Breast epithelium (tissue), 4 donors: ENCODE measurements at places on chromosomes 3 and 15.

GRCh38 chr15:85482894-85483293, 102.5 kb downstream of the AKAP13 start:
- peak overlapping the region; percentile 65 for H3K27ac ChIP-seq
- DNase-seq, result no peak
- H3K27me3 ChIP-seq, result no peaks in the 10 kb centered on the region
- no peak overlapping the region for H3K4me3 ChIP-seq

GRCh38 chr3:153621953-153622352, 459.9 kb downstream of the RAP2B start:
- DNase-seq, result no peak
- no peaks in the 10 kb centered on the region for H3K4me1 ChIP-seq
- no peak overlapping the region for H3K4me3 ChIP-seq
- H3K36me3 ChIP-seq, result no peaks in the 10 kb centered on the region

- no peaks in the 10 kb centered on the region for H3K27me3 ChIP-seq
- no peaks in the 10 kb centered on the region for H3K4me1 ChIP-seq
- no peak for DNase-seq
Measured at GRCh38 chr3:79690072-79690471, 77.7 kb downstream of the ROBO1 start.

DNA sequence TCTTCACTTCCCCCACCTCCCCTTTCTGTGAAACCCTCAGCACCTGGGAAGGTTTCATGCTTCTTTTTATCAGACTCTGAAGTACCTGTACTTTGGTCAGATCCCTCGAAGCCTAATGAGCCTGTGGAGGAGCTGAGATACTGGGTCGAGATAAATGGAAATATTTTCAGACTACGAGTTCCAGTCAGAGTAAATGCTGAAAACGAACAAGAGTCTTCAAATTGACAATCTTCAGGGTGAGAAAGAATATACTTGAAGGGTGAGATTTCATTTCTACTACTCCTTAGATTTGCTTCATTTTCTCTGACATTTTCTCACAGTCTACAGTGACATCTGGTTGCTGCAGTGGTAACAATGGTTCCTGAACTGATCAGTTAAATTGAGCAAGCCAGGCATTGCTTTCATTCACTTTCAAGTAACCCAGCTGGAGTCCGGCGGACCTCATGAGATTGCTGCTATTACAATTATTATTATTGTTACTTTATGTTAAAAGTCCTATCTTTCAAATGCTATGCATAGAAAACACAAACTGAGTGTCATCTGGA, 337.2 kb downstream of the VGLL3 start:
- H3K4me3 ChIP-seq, result no peak overlapping the region
- H3K36me3 ChIP-seq, result no peaks in the 10 kb centered on the region
- DNase-seq, result no peak
- H3K27ac ChIP-seq, result no peak overlapping the region
- no peaks in the 10 kb centered on the region for H3K27me3 ChIP-seq

GRCh38 chr3:129502641-129503408, 25.6 kb upstream of the RHO start:
- no peak for DNase-seq
- H3K36me3 ChIP-seq, result no peaks in the 10 kb centered on the region
- no peak overlapping the region for H3K4me3 ChIP-seq
- peaks cover 10% of the 10 kb centered on the region for H3K4me1 ChIP-seq
- no peak overlapping the region for H3K27ac ChIP-seq
- H3K27me3 ChIP-seq, result no peaks in the 10 kb centered on the region

DNA sequence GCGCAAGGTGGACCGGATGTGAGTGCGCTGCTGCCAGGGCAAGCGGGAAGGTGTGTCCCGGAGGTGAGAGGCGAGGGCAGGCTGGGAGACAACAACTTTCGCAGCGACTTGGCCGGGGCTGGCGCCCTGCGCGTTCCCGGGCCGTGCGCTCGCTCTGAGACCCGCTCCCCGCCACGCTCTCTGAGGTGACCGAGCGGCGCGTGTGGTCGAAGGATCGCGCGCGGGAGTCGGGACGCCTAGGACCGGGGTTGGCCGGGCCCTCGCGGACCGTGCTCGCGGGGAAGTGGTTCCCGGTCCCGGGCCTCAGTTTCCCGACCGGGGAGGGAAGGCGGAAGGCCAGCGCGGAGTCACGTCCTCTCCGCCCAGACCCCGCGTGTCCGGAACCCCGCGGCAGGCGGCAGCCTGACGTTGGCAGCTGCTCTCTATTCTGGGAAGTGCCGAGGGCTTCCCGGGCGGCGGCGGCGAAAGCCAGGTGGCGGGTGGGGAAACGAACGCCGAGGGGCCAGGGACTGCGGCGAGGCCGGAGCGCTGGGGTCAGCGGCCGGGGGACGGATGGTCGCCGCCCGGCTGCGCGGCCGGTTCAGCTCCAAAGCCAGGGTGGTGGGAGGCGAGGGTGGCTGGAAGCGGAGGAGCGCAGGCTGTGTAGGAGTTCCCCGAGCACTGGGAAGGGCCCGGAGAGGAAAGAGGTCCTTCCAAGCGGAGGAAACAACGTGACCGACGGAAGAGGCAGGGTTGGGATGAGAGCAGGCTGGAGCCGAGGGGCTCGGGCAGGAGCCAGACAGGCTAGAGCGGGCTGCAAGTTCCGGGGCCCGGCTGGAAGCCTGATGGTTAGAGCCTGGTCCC, 1.0 kb upstream of the IGF2BP2 start:
- peak overlapping the region; percentile 85 for H3K27ac ChIP-seq
- H3K4me1 ChIP-seq, result peaks cover 2% of the 10 kb centered on the region
- peak overlapping the region; percentile 62 for H3K4me3 ChIP-seq
- H3K27me3 ChIP-seq, result peaks cover 43% of the 10 kb centered on the region

DNA sequence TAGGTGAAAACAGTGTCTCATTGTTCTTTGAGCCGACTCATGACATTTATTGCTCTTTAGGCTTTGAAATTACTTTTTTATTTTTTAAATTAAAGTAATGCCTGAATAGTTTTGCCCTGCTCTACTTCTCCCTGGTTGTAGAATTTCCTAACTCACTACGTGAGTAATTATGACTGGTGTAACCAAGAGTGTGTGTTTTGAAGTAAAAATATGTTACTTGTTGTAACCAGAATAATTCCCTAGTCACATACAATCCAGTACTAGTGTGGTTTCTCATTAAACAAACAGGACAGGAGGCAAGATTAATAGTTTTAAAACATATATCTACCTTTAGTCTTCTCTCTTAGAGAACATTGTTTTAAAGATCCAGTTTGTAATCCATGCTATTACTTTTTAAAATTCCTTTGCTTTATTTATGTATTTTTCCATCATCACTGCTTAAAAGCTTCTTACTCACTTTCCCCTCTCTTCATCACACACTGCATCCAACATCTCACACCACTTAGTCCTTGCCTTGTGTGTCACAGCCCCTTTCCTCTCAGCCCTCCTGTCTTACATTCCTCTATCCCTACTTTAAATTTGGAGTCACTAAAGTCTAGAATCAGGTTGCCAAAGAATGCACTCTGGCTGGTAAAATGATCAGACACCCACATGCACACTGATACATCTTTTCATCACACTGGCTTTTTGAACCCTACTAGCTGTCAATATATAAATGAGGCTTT, 219.7 kb downstream of the WNT5A start:
- H3K27me3 ChIP-seq, result peaks cover 4% of the 10 kb centered on the region
- H3K4me1 ChIP-seq, result no peaks in the 10 kb centered on the region
- DNase-seq, result no peak
- no peak overlapping the region for H3K4me3 ChIP-seq

- H3K4me3 ChIP-seq, result no peak overlapping the region
- H3K27me3 ChIP-seq, result no peaks in the 10 kb centered on the region
- no peak for DNase-seq
Measured at GRCh38 chr3:64055076-64055475, 31.8 kb upstream of the PSMD6 start.

DNA sequence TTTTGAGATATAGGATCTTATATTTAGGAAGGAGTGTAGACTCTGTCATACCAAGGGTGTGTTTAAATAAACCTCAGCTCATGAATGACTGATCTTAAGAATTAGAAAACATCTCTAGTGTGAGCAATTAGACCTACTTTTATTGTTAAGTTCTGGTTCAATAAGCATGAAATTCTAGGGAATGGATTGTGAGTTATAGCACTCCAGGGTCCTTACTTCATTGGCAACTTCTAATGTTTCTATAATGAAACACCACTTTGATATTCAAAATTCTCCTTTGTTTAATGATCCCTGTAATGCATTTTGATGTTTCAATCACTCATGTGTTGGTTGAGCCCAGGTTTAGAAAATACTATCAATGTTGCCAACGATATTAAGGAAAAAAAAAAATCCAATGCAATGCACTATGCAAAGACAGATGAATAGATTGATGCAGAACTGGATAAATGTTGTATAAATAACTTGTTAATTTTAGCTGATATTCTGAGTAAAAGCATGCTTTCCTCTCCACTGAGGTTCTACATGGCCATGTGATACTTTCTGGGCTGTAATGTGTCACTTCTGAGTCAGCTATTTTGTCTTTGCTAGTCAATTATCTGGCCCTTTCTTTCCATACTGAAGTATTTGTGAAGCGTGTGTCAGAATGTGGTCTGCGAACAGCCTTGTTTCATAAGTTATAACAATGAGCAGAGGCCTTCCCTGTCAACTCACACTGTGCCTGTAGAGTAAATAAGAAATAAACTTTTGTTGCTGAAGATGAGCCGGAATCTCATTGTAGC, 1035.9 kb downstream of the PLOD2 start:
- H3K27me3 ChIP-seq, result no peaks in the 10 kb centered on the region
- H3K4me3 ChIP-seq, result no peak overlapping the region
- no peak overlapping the region for H3K27ac ChIP-seq
- no peak for DNase-seq
- H3K4me1 ChIP-seq, result no peaks in the 10 kb centered on the region
- no peaks in the 10 kb centered on the region for H3K36me3 ChIP-seq

DNA sequence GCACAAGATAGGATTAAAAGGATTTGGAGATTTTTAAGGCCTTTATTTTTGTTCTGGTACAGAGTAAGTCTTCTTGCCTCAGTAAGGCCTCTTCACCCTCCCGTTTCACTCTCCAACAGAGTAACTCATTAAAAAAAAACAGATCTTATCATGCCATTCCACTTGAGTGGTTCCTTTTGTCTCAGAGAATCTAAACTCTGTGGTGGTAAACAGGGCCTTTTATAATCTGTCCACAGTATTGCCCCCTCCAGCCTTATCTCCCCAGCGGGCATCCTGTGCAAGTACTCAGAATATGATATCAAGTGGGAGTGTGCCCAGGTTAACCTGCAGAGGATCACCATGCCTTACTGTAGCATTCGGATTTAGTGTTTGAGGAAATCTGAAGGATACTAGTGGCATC, 20.3 kb upstream of the ATOSA start:
- H3K27me3 ChIP-seq, result no peaks in the 10 kb centered on the region
- H3K27ac ChIP-seq, result no peak overlapping the region
- H3K4me3 ChIP-seq, result no peak overlapping the region
- no peaks in the 10 kb centered on the region for H3K4me1 ChIP-seq

DNA sequence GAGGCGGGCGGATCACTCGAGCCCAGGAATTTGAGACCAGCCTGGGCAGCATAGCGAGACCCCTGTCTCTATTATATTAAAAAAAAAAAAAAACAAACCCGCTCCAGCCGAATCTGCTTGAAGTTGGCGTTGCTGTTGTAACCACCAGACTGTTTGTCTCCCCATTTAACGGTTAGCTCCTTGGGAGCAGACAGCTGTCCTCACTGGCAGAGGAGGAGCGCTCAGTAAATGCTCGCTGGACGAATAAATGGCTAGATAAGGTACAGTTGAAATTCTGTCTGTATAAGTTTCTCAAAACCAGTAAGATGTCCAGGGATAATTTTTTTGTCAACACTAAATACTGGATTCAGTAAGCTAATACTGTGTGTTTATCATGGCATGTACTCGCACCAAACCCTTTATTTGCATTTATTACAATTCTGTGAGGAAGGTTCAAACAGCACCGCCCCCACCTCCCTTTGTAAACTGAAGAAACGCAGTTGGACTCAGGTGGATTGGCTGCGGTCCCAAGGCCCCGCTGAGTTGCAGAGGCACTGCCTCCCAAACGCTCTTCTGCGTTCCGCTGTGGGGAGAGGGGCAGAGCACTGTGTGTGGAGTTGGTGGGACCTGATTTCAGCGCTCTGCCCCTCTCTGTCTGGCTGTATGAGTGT, 1.1 kb downstream of the RCCD1 start:
- DNase-seq, result no peak
- peaks cover 3% of the 10 kb centered on the region for H3K4me1 ChIP-seq
- peaks cover 8% of the 10 kb centered on the region for H3K36me3 ChIP-seq

- H3K27ac ChIP-seq, result no peak overlapping the region
- no peak overlapping the region for H3K4me3 ChIP-seq
- H3K36me3 ChIP-seq, result no peaks in the 10 kb centered on the region
- no peak for DNase-seq
Measured at GRCh38 chr3:108208831-108209230, 13.4 kb downstream of the IFT57 start.

DNA sequence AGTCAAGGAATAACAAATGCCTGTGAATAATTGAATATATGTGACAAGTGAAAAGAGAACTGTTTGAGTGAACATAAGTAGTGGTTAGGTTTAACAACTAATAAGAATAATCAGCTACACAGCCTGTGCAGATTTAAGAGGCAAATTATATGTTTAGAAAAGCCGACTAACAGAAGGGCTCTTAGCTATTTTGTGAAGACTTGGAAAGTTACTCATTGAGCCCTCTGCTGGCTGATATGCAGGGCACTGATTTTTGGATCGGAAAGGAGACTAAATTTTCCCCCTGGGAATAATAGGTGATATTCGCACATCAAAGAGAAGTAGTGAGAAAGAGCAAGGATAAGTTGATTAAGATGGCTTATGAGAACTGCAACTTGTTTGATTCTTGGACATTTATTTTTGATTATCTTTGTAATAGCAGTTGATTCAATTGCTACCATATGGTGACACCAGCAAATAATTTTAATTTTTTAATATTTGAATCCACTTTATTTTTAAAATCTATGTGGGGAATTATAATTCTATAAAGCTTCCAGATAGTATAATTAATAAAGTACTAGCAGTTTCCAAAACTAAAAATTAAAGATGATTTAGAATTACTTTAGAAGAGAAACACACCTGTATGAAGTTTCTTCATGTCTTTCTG, 156.2 kb downstream of the NLGN1 start:
- H3K4me1 ChIP-seq, result no peaks in the 10 kb centered on the region
- no peaks in the 10 kb centered on the region for H3K27me3 ChIP-seq
- no peak overlapping the region for H3K4me3 ChIP-seq
- no peak overlapping the region for H3K27ac ChIP-seq
- H3K36me3 ChIP-seq, result no peaks in the 10 kb centered on the region

DNA sequence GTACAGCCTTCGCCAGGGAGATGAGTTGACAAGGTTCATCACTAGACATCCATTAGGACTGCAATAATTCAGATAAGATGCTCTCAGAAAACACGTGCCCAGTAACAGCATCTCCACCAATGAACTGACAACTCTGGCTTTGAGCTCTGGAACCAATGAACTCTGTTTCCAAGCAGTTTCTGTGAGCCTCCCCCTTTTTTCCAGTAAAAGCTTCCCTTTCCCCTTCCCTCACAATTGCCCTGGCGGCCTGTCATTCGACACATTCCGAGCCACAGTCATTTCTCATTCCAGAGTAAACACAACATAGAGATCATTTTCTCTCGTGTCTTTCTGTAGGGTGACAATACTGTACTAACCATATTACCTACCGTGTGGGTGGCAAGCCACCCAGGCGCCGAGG, 3.6 kb downstream of the PLA2G4D start:
- H3K27me3 ChIP-seq, result no peaks in the 10 kb centered on the region
- H3K27ac ChIP-seq, result no peak overlapping the region
- no peaks in the 10 kb centered on the region for H3K36me3 ChIP-seq
- no peak for DNase-seq
- H3K4me1 ChIP-seq, result peaks cover 9% of the 10 kb centered on the region
- H3K4me3 ChIP-seq, result no peak overlapping the region
